Stimulated activated CD4-positive, alpha-beta T cell treated with anti-CD3 and anti-CD28 coated beads, Interleukin-1b, Interleukin-23, amount 100 ng/mL, for 24 hours (primary cell): ENCODE measurements at places on chromosomes 5 and 9.

DNA sequence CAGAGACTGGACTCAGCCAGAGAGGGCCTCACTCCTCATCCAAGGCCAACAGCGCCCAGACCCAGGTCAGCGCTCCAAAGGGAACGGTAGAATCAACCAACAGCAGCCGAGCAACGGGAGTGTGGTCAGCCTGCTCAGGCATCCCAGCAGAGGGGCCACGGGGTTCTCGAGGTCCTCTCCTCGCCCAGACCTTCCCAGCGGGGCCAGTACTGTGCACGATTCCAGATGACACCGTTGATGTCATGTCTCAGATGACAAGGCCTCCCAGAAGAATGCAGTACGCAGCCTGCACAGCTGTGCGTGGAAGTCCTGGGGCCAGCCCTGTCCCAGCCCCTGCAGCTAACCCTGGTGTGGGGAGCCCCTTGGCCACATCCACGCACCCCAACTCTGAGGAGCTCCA is 141.0 kb upstream of the PPP1R26 start:
- no peak for DNase-seq

DNA sequence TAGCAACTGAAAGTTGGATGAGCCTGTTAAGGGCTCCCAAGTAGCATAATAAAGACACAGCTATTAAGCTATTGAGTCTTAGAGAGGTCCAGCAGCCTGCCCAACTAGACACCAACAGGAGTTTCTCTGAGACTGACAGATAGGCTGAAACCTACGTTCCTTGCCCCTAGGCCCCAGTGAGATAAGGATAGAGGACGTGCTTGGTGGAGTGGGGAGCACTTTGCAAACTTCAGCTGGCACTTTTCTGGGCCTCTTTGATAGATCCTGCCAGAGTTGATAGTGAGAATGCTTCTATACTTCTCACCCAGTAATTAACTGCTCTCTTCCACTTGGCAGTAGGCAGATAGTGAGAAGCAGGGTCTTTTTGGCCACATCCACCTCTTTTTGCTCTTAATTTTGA is 20.8 kb upstream of the CTNNA1 start:
- DNase-seq = no peak

- no peak for DNase-seq
Measured at GRCh38 chr5:163580516-163580915, 75.1 kb downstream of the MAT2B start.

- DNase-seq = no peak
Measured at GRCh38 chr5:39933061-39933460, 508.3 kb upstream of the DAB2 start.

DNA sequence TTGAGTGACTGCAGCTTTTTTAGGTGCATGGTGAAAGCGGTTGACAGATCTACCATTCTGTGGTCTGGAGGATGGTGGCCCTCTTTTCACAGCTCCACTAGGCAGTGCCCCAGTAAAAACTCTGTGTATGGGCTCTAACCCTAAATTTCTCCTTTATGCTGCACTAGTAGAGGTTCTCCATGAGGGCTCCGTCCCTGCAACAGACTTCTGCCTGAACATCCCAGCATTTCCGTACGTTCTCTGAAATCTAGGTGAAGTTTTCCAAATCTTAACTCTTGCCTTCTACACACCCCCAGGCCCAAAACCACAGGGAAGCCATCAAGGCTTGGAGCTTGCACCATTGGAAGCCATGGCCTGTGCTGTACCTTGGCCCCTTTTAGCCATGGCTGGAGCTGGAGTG is 1898.1 kb upstream of the NUDT12 start:
- DNase-seq = no peak

GRCh38 chr5:151212406-151212798 is 11.5 kb downstream of the CCDC69 start:
- DNase-seq = no peak

GRCh38 chr9:74333384-74334032 is 163.6 kb upstream of the RORB start:
- no peak for DNase-seq

- DNase-seq = no peak
Measured at GRCh38 chr5:132768485-132768868, 8.6 kb downstream of the SEPTIN8 start.

GRCh38 chr5:65809817-65810531 is 88.0 kb downstream of the NLN start:
- no peak for DNase-seq

DNA sequence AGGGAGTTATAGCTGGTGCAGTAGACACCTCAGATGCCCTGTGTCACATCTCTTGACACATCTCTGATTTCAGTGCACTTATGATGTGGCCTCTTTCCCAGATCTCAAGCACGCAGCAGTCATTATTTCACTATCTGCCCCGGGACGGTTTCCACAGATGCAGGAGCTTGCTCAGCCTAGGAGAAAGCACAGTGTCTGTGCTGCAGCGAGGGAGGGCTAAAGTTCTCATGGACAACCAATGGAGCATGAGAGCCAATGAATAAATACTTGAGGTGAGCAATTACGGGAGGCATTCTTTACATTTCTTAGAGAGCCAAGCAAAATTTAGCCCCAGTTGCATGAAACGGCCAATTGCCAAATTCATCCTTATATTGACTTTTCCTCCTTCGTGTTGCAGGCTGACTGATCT is 7.4 kb upstream of the MOB3B start:
- DNase-seq = no peak

GRCh38 chr5:96680759-96681470 is 18.7 kb downstream of the CAST start:
- DNase-seq = no peak

GRCh38 chr9:72454871-72455491 is 66.4 kb upstream of the TMC1 start:
- no peak for DNase-seq

GRCh38 chr5:76560952-76561891 is 62.0 kb downstream of the F2RL2 start:
- no peak for DNase-seq

DNA sequence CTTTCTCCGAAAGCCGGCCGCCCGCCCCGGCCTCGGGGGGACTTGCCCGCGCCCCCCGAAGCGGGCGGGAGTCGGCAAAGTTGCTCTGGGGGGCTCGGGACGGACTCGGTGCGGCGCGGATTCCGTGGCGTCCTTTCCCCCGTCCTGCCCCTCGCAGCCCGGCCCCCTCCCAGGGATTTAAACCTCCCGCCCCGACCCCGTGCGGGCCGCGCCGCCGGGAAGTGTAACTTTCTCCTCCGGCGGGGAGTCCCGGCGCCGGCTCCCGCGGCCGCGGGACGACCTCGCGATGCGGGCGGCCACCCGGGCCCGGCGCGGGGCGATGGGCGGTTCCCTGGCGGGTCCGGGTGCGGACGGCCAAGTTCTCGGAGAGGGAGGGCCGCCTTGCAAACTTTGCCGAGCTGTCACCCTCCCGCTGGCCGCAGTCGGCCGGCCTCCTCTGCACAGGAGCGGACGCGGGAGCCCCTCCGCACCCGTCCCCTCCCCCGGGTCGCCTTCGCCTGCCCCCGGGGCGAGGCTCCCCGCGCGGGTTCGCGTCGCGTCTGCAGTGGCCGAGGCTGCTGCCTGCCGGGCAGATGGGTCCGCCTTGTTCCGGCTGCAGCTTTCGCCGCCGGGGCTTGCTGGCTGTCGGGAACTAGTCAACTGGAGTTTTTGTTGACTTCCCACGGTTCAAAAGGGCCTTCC is 732 bp downstream of the PBX3 start:
- no peak for DNase-seq

DNA sequence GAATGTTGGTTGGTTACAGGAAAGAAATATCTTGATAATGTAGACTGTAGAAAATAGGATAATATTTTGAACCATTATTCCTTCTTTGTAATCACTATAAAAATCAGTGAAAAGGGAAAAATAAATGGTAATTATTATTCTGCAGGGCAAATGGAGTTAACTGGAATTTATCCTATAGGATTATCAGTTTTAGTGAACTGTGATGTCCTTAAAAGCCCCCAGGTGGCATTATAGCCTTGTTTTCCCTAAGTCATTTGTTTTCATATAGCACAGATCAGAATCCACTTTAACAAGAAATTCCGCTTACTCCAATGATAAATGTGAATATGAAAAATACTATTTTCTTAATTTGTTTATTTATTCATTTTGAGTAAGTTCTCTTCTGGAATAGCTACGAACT is 26.2 kb upstream of the WDR41 start:
- no peak for DNase-seq

GRCh38 chr9:130159915-130160670 is 12.1 kb upstream of the NCS1 start:
- DNase-seq = no peak

GRCh38 chr9:96343515-96344360 is 39.8 kb downstream of the SLC35D2 start:
- DNase-seq = no peak

GRCh38 chr5:179817890-179818745 is 2.6 kb upstream of the SQSTM1 start:
- DNase-seq = no peak

DNA sequence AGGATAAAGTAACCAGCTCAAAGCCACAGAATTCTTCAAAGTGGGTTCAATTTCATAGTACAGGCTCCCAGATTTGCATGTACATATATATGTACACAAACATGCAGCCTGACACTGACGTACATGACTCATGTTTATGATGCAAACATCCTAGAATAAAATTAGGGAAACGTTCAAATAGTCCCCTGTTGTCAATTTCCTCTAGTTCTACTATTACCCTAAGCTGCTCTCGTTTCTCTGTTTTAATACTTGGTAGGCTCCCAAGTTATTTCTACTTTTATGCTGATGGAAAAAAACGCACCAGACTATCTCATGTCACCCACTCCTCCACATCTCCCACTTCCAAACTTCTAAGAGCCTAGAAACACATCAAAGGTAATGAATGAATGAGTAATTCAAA is 229.7 kb downstream of the EPB41L4A start:
- no peak for DNase-seq
